ENCODE measurements at places on chromosomes 1 and 21. TPM values are rescaled to one million over a fixed set of nuclear protein-coding genes. Genes with fewer than 3 reads are reported as not detected.

GRCh38 chr1:211951856-211952255, 83.5 kb downstream of the INTS7 start:
- DNase-seq, result no peak
- no peak overlapping the region for H3K27ac ChIP-seq
- H3K27me3 ChIP-seq, result no peaks in the 10 kb centered on the region
- H3K4me1 ChIP-seq, result no peaks in the 10 kb centered on the region
- H3K36me3 ChIP-seq, result peaks cover 4% of the 10 kb centered on the region
- H3K4me3 ChIP-seq, result no peak overlapping the region

GRCh38 chr1:50488356-50488755, 65.1 kb upstream of the DMRTA2 start:
- peaks cover 5% of the 10 kb centered on the region for H3K36me3 ChIP-seq
- H3K27ac ChIP-seq, result no peak overlapping the region
- H3K27me3 ChIP-seq, result no peaks in the 10 kb centered on the region
- no peak overlapping the region for H3K4me3 ChIP-seq
- no peaks in the 10 kb centered on the region for H3K4me1 ChIP-seq

DNA sequence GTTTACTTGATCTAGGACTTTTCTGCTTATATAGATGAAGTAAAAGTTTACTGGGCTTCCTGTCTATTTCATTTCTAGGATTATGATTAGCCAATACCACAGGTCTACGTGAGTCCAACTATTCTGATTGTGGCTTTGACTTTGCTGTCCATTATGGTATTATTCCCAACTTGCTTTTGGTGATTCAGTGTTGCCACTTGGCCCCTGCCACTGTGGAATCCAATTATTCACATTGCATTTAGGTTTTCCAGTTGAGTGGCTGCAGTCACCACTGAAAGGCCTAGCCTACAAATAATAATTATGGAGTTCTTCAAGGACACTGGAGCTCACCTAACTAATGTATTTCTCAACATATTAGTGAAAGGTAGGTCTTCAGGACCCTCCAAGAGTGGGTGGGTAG, 574.3 kb upstream of the USP24 start:
- no peaks in the 10 kb centered on the region for H3K27me3 ChIP-seq
- no peaks in the 10 kb centered on the region for H3K4me1 ChIP-seq

GRCh38 chr21:31667639-31668038, 8.1 kb downstream of the SOD1 start:
- H3K27me3 ChIP-seq, result no peaks in the 10 kb centered on the region
- H3K27ac ChIP-seq, result no peak overlapping the region
- H3K4me1 ChIP-seq, result no peaks in the 10 kb centered on the region
- H3K4me3 ChIP-seq, result no peak overlapping the region

DNA sequence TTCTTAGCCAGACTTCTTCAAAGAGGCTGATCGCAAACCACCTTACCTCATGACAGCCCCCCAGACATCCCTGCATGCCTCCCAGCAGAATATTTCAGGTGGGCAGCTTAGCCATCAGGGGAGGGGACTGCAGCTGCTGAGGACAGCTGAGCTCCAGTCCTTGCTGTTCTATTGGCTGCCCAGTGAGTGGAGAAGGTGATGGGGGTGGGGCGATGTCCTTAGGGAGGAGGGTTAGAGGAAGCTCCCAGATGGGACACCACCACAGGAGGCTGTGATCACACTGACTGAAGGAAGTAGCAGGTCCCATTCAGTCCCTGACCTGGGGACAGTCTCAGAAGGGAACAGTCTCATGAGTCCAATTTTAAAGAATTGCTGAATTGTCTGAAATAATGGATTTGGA, 38.3 kb downstream of the GJA5 start:
- no peaks in the 10 kb centered on the region for H3K4me1 ChIP-seq
- no peak for DNase-seq
- no peaks in the 10 kb centered on the region for H3K36me3 ChIP-seq
- peaks cover 30% of the 10 kb centered on the region for H3K27me3 ChIP-seq
- H3K27ac ChIP-seq, result no peak overlapping the region

GRCh38 chr1:111691886-111692285, 47.3 kb downstream of the INKA2 start:
- H3K4me3 ChIP-seq, result no peak overlapping the region
- no peak for DNase-seq
- H3K36me3 ChIP-seq, result peaks cover 4% of the 10 kb centered on the region

DNA sequence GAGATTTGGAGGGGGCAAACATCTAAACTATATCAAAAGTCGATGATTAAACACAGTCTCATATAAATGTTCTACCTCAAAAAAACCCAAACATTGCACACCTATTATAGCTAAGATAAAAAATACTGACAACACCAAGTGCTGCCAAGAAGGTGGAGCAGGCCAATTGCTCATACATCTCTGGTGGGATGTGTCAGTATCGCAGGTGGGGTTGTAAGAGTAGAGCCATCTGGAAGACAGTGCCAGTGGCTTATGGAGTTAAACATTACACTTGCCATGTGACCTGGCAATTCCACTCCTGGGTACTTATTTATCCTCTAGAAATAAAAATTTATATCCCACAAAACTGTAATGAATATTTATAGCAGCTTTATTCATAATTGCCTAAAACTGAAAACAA, 213.4 kb downstream of the DISC1 start:
- H3K27me3 ChIP-seq, result no peaks in the 10 kb centered on the region
- peaks cover 27% of the 10 kb centered on the region for H3K4me1 ChIP-seq
- no peak overlapping the region for H3K27ac ChIP-seq
- no peak overlapping the region for H3K4me3 ChIP-seq
- H3K36me3 ChIP-seq, result no peaks in the 10 kb centered on the region

DNA sequence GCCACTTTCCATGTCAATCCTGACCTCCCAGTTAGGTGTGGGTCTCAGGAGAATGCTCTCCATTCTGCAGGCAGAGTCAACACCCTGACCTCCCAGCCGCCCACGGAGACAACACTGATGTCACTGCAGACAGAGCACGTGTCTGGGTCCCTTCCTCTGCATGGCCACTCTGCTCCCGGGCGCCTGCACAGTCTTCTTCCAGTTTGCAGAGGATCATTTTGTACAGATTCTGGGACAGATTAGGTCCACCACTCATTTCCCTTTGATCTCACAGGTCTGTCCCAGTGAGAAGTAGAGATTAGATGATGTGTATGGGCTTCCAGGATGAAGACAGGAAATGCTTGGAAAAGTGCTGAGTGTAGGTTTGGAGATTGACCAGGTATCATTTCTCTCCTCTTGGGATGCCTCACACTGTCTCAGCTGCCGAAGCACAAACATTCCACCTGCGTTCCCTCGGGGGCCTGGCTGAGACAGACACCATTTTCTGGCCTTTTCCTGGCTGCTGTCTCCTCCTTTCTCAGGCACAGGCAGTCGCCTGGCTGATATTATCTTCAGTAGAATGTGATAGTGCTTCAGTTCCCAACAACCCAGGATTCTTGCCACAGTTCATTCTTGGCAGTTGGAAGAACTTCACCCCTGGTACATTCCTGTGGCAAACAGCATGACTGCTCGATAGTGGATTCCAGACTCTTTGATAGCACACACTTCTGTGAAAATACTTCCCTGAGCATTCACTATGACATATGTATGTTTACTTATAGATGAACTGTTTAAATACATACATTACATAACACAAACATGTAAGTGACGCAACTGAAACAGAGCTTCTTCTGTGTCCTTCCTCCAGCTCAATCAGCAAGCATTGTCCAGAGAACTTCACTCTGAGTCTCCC, 7.9 kb downstream of the MYBPHL start:
- H3K36me3 ChIP-seq, result no peaks in the 10 kb centered on the region
- no peak for DNase-seq
- peaks cover 19% of the 10 kb centered on the region for H3K4me1 ChIP-seq
- H3K4me3 ChIP-seq, result no peak overlapping the region

DNA sequence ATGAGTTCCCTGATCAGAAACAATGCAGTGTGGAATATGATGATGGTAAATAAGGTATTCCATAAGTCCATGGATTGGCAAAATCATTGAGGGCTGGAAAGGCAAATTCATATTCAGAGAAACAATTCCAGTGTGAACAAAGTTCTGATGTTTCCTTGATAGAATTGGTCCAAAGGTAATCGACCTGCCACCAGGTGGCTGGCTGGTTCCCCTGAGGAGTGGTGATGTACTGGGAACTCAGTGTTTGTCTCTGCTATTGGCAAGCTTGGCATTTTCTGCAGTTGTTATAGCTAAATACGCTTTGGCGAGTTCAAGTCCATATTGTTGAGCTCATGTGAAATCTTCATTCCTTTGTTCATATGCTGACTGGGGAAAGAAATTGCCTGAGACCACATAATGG, 165.5 kb upstream of the PTGFR start:
- H3K27me3 ChIP-seq, result peaks cover 4% of the 10 kb centered on the region
- DNase-seq, result no peak
- no peaks in the 10 kb centered on the region for H3K36me3 ChIP-seq
- no peak overlapping the region for H3K4me3 ChIP-seq
- no peaks in the 10 kb centered on the region for H3K4me1 ChIP-seq
- no peak overlapping the region for H3K27ac ChIP-seq

DNA sequence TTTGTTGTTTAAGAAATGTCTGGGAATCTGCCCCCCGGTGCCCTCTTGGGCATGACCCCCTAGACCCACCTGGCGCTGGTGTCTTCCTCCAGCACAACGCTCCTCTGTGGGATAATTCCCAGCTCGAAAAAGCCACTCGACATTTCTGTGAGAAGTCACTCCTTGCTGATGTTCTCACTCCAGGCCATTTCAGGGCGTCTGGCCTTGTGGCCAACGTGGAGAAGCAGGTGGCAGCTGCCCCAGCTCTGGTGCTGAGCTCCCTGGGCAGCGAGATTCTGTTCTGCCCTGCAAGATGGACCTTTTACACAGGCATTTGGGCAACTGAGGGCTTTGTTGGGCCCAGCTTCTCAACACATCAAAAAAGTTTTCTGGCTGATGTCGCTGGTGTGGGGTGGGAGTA, 147.7 kb upstream of the WNT4 start:
- no peak for DNase-seq
- H3K4me3 ChIP-seq, result no peak overlapping the region
- no peaks in the 10 kb centered on the region for H3K36me3 ChIP-seq
- H3K27me3 ChIP-seq, result no peaks in the 10 kb centered on the region

DNA sequence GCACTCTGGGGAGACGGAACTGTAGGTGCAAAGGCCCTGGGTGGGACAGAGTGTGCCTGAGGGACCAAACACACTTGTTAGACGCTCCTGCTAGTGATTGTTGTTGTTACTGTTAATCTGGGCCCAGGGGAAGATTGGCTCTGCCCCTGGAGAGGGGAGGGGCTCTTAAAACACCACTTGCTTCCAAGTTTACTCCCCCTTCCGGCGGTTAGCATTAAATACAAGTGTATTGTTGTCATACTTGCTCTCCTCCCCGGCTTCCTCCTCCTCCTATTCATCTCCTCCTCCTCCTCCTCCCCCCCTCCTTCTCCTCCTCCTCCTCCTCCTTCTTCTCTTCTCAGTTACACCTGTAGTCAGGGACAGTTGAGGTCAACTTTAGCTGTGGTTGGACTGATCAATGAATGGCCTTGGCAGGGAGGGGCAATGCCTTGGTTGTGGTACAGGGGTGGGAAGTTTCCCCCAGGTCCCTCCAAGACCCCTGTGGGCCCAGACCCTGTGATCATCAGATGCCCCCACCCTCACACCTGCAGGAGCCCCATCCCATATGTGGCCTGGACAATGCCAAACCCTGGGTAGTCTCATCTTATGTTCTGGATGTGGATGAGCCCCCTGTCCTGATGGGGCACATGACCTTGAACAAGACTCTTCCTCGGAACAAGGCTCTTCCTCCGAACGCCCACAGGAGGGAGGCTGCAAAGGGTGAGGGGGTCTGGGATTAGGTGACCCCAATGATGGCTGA, 217.3 kb downstream of the PTPRU start:
- peak; percentile 81 for DNase-seq
- no peaks in the 10 kb centered on the region for H3K4me1 ChIP-seq
- H3K27ac ChIP-seq, result no peak overlapping the region
- no peak overlapping the region for H3K4me3 ChIP-seq
- H3K36me3 ChIP-seq, result no peaks in the 10 kb centered on the region
- H3K27me3 ChIP-seq, result no peaks in the 10 kb centered on the region

DNA sequence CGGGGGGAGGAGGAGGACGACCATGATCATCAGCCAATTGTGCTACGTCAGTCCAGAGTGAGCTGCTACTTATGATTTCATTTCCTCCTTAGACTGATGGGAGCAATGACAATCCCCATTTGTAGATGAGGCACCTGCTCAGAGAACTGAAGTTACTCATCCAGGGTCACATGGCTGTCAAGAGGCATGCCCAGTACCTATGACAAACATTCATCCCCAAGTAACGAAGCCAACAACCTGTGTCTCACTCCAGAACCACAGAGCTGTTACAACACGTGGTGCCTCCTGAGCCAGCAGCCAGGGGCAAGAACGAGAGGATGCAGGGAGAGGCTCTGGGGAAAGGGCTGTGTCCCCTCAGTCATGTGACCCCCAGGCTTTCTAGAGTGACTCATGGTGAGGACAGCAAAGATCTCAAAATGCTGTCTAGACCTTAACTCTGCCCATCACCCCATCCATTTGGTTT, 93.6 kb downstream of the SIM2 start:
- no peaks in the 10 kb centered on the region for H3K27me3 ChIP-seq
- DNase-seq, result no peak
- H3K4me1 ChIP-seq, result no peaks in the 10 kb centered on the region

- no peaks in the 10 kb centered on the region for H3K36me3 ChIP-seq
- H3K4me1 ChIP-seq, result peaks cover 8% of the 10 kb centered on the region
These were observed 815.6 kb upstream of the NEGR1 start for GRCh38 chr1:73097917-73098316.

- peaks cover 5% of the 10 kb centered on the region for H3K4me1 ChIP-seq
- H3K4me3 ChIP-seq, result no peak overlapping the region
- no peak for DNase-seq
- no peak overlapping the region for H3K27ac ChIP-seq
- H3K27me3 ChIP-seq, result no peaks in the 10 kb centered on the region
- H3K36me3 ChIP-seq, result no peaks in the 10 kb centered on the region
These were observed 66.8 kb downstream of the KCNN3 start for GRCh38 chr1:154802982-154803920.

- no peaks in the 10 kb centered on the region for H3K36me3 ChIP-seq
- H3K27me3 ChIP-seq, result no peaks in the 10 kb centered on the region
- peaks cover 5% of the 10 kb centered on the region for H3K4me1 ChIP-seq
- no peak overlapping the region for H3K27ac ChIP-seq
- DNase-seq, result no peak
- no peak overlapping the region for H3K4me3 ChIP-seq
These were observed 20.0 kb downstream of the PHLDA3 start for GRCh38 chr1:201448990-201449389.

GRCh38 chr1:217564207-217564606, 66.7 kb downstream of the GPATCH2 start:
- H3K36me3 ChIP-seq, result no peaks in the 10 kb centered on the region
- H3K4me1 ChIP-seq, result no peaks in the 10 kb centered on the region
- no peak overlapping the region for H3K27ac ChIP-seq
- no peaks in the 10 kb centered on the region for H3K27me3 ChIP-seq
- DNase-seq, result no peak

GRCh38 chr1:101290922-101291561, 54.2 kb downstream of the S1PR1 start:
- H3K27ac ChIP-seq, result no peak overlapping the region
- H3K4me3 ChIP-seq, result no peak overlapping the region
- peaks cover 11% of the 10 kb centered on the region for H3K4me1 ChIP-seq
- no peak for DNase-seq
- no peaks in the 10 kb centered on the region for H3K27me3 ChIP-seq
- H3K36me3 ChIP-seq, result no peaks in the 10 kb centered on the region

- no peak overlapping the region for H3K4me3 ChIP-seq
- H3K36me3 ChIP-seq, result no peaks in the 10 kb centered on the region
- H3K27me3 ChIP-seq, result no peaks in the 10 kb centered on the region
- H3K27ac ChIP-seq, result no peak overlapping the region
- no peaks in the 10 kb centered on the region for H3K4me1 ChIP-seq
- DNase-seq, result no peak
These were observed 67.0 kb upstream of the PDE9A start for GRCh38 chr21:42586406-42586805.

The THBS3 gene
- total RNA-seq, result 14.2 TPM

The OR2L3 gene
- not detected for total RNA-seq

The FCRL1 gene
- not detected for total RNA-seq

The MAP3K21 gene
- 1.8 TPM for total RNA-seq

The NBPF10 gene
- total RNA-seq, result 1.1 TPM

The LDLRAP1 gene
- total RNA-seq, result 15.8 TPM

The UTS2 gene
- total RNA-seq, result not detected

Measured in cardiac muscle cell (in vitro differentiated cells and primary cell).